ENCODE measurements at places on chromosomes 12 and 14.

DNA sequence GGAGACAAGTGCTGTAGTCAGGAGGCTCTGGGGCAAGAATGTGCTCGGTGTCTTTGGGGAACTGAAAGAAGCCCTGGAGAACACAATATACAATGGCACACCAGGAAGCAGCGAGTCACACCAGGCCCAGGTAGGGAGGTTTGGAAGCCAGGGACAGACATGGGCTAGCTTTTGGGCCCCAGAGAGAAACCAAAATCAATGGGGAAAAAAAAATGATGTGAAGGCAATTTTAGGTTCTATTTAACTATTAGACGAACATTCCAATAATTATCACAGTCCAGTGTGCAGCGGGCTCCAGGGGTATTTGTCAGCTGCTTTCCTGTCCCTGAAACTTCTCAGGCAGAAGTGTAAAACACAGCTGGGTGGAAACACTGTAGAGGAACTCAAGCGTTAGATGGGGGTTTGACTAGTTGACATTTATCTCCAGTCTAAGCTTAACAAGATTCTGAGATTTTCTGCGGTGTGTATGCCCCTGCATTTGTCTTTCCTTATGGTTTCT lies 21.8 kb upstream of the EGLN3 start:
- no peak for DNase-seq

DNA sequence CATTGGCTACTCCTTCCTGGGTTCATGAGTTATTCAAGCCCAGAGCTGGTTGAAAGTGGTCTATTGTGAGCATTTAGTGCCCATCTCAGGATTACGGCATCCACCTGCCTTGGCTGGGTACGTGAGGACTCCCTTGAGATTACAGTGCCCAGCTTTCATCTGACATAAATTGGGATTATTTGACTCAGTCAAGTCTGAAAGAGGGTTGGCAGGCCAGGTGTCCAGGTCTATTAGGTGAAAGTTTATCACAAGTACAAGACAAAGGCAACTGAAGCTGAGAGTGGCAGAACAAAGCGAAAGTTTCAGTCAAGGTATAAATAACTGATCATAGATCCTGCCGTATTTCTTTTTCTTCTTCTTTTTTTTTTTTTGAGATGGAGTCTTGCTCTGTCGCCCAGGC lies 84.6 kb upstream of the ATF7IP start:
- no peak for DNase-seq

- DNase-seq: no peak
Measured at GRCh38 chr12:66417217-66417616, 114.9 kb downstream of the HELB start.

GRCh38 chr12:7758766-7759140 lies 6.3 kb upstream of the NANOGNB start:
- no peak for DNase-seq

DNA sequence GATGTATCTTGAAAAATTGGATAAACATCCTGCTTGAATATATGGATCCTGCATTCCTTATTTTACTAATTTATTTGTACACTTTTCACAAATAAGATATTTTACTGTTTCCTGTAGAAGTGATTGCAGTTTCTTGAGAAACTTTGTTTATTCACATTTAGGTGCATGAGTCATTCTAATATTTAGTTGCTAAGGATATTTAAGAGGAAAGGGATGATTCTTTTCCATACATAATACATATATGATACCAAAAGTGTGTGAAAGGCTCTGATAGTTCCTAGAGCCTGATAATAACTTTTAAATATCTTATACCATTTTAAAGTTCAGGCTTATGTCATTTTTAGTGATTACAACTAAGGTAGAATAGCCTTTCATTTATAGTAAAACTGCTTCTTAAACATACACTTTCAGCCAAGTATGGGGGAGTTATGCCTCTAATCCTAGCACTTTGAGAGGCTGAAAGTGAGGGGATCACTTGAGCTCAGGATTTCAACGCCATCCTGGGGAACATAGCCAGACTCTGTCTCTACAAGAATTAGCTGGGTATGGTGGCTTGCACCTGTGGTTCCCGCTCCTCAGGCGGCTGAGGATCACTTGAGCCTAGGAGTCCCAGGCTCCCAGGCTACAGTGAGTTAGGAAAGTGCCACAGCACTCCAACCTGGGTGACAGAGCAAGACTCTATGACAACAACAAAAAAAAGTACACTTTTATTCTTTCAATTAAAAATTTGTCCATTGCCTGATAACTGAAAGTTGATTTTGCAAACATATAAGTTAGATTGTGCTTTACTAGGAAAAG lies 262.6 kb upstream of the LRIG3 start:
- no peak for DNase-seq

DNA sequence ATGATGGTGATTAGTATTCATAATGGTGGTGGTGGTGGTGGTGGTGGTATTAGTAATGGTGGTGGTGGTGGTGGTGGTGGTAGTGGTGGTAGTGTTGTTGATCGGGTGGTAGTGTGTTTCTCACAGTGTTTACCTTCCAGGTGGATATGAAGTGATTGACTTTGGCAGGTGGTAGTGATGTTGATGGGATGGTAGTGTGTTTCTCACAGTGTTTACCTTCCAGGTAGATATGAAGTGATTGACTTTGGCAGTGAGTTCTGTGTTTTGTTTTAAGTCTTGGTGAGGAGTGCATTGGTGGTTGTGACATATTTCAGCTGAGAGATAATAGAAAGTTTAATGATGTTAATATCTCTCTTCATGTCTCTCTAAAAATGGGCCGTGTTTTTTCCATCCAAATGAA lies 189.4 kb downstream of the TMTC2 start:
- no peak for DNase-seq

DNA sequence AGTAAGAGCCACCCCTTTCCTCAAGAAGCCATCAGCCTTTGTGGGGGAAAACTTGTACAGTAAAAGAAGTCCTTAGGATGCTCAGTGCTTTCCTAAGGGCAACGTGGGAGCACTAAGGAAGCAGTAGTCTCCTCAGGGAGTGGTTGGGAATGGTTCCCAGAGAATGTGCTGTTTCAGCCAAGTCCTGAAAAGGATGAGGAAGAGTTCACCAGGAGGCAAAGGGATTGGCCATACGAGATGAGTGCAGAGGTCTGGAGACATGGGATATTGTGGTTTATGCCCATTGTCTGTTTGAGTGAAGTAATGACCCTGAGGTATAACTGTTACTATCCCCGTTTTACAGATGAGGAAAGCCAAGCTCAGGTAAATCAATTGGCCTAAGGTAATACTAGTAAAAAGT lies 86.0 kb upstream of the ATF1 start:
- DNase-seq: no peak

DNA sequence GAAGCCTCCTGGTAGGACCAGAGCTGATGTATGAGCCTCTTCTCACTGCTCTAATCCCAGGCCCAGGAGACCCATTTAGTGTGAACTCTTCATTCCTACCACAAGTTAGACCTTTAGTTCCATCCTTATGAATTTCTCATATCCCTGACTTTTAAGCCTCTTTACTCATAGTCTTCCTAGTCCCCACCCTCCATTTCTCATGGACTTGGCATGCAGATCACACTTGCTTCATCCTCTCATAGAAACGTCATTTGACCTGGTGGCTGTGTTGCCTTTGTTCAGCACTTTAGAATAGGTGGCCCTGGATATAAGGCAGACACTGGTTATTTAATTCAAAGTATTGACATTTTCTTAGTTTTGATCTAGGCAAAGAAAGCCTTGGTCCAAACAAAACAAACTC lies 99.5 kb downstream of the SLC16A7 start:
- no peak for DNase-seq

GRCh38 chr14:69181491-69181890 lies 9.8 kb upstream of the EXD2 start:
- DNase-seq: no peak

GRCh38 chr14:59354666-59355065 lies 110.5 kb downstream of the GPR135 start:
- peak; percentile 90 for DNase-seq
